Activated CD8-positive, alpha-beta memory T cell treated with anti-CD3 and anti-CD28 coated beads, Interleukin-2, amount 10 ng/mL, durations not matched to agents 7 days and 5 days (primary cell): ENCODE measurements at places on chromosomes 6 and 20.

- H3K36me3 ChIP-seq: peaks cover 68% of the 10 kb centered on the region
- H3K27ac ChIP-seq: no peak overlapping the region
- no peak overlapping the region for H3K4me3 ChIP-seq
- H3K27me3 ChIP-seq: no peaks in the 10 kb centered on the region
- no peak for DNase-seq
Measured at GRCh38 chr20:51460569-51461265, 81.8 kb downstream of the NFATC2 start.

DNA sequence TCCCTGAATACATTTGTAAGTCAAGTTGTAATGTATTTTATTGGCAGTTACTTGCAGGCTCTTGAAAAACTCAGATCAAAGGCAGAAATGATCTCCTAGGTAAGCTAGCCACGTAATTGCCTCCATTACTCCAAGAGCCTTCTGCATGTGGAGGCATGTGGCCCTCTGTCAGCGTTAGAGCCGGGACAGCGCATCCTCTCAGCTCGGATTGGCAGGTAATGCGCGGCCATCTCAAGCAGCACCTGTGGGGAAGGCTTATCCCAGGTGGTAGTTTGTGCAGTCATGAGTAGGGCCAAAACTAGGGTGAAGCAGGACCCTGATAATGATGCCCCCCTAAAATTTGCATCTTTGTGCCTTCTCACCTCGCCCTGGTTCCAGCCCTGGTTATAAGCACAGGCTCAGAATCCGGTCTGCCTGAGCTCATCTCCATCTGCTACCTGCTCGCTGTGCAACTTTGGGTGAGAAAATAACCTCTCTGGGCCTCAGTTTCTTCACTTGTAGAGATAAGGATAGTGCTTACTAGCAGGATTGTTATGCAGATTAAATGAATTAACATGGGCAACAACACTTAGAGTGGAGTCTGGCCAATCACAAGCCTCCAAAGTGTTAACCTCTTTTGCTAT, 157.5 kb upstream of the PMEPA1 start:
- DNase-seq: peak; percentile 27
- no peaks in the 10 kb centered on the region for H3K36me3 ChIP-seq
- no peak overlapping the region for H3K27ac ChIP-seq
- peaks cover 34% of the 10 kb centered on the region for H3K27me3 ChIP-seq
- H3K4me3 ChIP-seq: no peak overlapping the region

DNA sequence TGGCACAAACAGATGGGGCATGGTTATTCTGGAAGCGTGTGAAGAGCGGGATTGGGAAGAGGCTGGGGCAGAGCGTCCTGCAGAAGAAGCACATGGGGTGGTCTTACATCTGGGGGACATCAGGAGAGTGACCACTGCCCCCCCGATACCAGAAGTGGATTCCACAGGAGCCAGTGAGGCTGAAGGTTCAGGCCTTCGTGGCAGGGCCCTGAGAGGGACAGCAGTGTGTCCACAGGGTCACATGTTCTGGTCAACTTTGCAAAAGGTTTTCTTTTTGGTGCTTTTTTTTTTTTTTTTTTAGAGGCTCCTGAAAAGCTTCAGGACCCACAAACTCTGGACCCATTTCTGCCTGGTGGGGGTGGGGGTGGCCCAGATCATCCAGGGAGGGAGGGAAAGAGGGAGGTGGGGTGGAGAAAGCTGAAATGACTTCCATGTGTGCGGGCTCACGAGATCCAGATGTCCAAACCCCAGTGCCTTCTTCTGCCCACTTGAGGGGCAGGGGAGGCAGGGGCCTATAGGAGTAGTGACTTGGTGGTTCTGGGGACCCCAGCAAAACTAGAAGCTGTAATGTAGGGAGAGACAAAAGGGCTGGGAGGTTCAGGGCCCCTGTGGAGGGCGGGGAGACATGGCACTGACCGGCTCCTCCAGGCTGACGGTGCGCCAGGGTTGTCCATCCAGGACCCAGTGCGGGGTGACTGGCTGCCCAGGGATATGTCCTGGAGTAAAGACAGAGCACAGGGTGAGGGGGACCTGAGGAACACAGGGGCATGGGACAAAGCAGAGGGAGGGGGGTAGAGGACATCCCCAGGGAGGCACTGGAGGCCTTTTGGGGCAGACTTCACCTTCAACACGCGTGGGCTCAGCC, 2.7 kb downstream of the ADAM33 start:
- no peak for DNase-seq
- peaks cover 72% of the 10 kb centered on the region for H3K27me3 ChIP-seq
- no peaks in the 10 kb centered on the region for H3K36me3 ChIP-seq
- H3K27ac ChIP-seq: no peak overlapping the region
- peaks cover 6% of the 10 kb centered on the region for H3K4me1 ChIP-seq

DNA sequence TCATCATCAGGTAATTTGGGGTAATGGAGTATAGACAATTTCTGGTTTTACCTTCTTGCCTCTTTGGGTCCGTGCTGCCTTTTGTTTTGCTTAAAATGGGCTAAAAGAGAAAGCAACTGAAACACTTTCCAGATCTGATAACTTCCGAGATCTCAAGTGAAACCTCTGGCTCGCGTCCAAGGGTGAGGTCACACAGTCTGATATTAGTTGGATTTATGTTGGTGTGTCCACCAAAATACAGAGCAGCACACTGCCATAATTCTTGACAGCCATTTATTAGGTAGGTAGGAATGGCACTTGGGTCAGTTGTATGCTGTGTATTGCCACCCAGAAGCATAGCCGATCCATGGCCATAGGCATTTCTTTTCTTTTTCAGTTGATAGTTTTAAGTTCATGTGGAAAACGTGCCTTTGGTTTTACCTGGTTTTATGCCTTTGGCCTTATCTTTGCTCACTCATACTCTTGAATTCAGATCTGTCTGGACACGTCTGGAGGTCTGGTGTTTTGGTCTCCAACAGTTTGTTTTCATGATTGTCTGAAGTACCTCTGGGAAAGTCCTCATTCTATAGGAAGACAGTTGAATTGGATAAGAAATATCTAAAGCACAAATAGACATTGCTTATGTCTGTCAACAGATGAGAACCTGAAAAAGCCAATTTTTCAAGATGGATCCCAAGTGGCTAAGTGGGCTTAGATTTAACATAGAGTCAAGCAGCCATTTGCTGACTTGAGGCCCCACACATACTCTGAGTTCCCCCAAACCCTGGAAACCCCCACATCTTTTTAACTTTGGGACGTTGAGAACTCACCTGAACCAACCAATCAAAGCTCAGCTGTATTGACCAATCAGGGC, 320.8 kb downstream of the SOX4 start:
- no peak for DNase-seq
- no peaks in the 10 kb centered on the region for H3K36me3 ChIP-seq

GRCh38 chr6:109628158-109629000, 62.6 kb downstream of the AK9 start:
- H3K36me3 ChIP-seq: peaks cover 1% of the 10 kb centered on the region
- no peaks in the 10 kb centered on the region for H3K27me3 ChIP-seq
- no peak overlapping the region for H3K27ac ChIP-seq
- DNase-seq: no peak
- no peaks in the 10 kb centered on the region for H3K4me1 ChIP-seq
- H3K4me3 ChIP-seq: no peak overlapping the region

DNA sequence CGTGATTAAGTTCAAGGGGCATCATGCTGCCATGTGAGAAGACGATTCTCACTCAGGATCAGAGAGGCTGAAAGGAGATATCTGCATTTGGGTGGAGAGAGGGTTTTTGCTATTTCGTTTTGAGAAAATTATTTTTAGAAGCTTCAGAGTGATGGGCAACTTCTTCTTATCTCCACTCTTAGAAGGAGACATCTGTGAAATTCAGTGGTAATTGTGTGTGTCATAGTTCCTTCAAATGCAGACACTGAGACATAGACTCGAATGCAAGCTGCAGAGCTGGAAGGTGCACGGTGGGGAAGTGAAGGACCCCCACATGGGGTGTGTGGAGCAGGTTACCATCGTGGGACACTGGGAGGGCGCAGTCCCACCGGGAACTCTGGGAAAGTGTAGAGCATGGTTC, 116.8 kb downstream of the PRND start:
- peaks cover 3% of the 10 kb centered on the region for H3K27me3 ChIP-seq
- peaks cover 3% of the 10 kb centered on the region for H3K4me1 ChIP-seq
- no peak overlapping the region for H3K4me3 ChIP-seq
- DNase-seq: no peak
- no peaks in the 10 kb centered on the region for H3K36me3 ChIP-seq
- H3K27ac ChIP-seq: no peak overlapping the region

- no peak overlapping the region for H3K27ac ChIP-seq
- peaks cover 11% of the 10 kb centered on the region for H3K4me1 ChIP-seq
- no peaks in the 10 kb centered on the region for H3K36me3 ChIP-seq
- DNase-seq: no peak
- H3K4me3 ChIP-seq: peak overlapping the region; percentile 66
Measured at GRCh38 chr6:30885481-30885998, 1.2 kb downstream of the DDR1 start.
